ENCODE measurements at places on chromosomes 3 and 15.

GRCh38 chr15:66178531-66178910 lies 75.0 kb downstream of the MEGF11 start:
- no peak for DNase-seq

DNA sequence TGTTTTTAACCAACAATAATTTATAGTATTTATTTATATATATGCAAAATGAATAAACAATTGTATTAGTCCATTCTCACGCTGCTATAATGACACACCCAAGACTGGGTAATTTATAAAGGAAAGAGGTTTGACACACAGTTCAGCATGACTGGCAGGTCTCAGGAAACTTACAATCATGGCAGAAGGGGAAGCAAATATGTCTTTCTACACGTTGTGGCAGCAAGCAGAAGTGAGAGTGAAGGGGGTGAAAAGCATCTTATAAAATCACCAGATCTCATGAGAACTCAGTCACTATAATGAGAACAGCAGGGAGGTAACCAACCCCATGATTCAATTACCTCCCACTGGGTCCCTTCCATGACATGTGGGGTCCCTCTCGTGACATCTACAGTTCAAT lies 162.8 kb upstream of the SLITRK3 start:
- no peak for DNase-seq

DNA sequence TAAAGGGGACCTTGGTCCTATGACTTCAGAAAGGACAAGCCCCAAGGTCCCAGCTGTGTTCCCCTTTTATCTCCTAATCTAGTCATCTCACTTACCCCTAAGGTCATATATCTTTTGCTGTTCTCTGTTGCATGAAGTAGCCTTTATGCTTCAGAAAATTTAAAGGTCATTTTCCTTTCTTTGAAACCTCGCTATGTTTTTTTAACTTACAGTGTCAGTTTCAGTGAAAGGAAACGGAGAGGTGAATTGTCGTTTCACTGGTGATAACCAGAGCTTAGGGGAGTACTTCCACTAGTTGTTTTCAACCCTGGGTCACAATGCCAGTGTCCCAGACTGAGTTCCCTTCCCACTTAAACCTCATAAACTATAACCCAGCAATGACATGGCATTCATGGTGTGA lies 357.4 kb downstream of the GAP43 start:
- no peak for DNase-seq

DNA sequence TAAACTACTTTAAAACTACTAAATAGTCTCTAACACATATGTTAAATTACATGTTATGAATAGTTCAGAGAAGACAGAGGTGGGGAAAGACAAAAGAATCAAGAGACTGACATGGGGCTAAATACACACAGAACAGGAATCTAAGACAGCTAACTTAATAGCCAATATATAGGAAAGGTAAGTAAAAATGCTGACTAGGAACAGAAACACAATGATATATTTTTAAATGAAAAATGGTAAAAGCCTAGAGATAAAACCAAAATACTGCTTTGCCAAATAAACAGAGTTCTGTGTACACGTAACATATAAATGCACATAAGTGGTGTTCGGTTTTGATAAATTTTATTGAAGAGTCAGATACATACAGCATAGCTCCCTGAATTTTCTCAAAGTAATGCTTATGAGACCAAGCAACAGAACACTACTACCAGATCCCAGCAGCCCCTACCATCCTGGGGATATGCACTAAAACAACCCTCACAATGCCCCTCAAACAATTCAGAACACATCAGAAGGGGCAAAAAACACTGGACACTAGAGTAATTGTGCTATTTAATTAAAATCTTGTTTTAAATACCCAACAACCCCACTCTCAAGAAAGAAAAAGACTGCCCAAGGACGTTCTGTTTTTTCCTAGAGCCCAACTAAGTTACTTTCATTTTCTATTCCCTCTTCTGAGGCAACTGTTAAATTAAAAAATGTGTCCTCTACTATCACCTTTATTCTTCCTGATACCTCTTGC lies 121.1 kb downstream of the ADAM10 start:
- DNase-seq = no peak

- DNase-seq = peak; percentile 39
Measured at GRCh38 chr3:177385831-177386301, 188.6 kb upstream of the TBL1XR1 start.

GRCh38 chr3:39267631-39268548 lies 11.9 kb downstream of the CX3CR1 start:
- DNase-seq = no peak

- DNase-seq = peak; percentile 35
Measured at GRCh38 chr3:63791974-63792373, 27.1 kb upstream of the C3orf49 start.

- no peak for DNase-seq
Measured at GRCh38 chr15:74788683-74789151, 6.8 kb downstream of the CSK start.

DNA sequence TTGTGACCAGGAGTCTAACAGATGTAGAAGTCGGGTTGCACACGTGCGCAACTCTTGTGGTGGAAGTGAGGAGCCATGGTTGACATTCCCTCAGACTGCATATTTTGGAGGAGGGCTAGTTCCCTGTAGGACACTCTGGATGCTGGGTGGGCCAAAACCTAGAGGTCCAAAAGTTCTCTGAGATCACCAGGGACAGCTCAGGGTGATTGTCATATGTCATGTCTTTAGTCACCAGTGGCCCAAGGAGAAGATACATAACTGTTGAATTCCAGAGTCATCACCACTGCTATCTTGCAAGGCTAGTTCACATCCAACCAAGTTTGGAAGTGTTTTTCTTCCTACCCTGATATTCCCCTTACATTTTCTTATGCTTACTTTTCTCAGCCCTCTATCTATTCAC lies 95.2 kb upstream of the C3orf80 start:
- no peak for DNase-seq

DNA sequence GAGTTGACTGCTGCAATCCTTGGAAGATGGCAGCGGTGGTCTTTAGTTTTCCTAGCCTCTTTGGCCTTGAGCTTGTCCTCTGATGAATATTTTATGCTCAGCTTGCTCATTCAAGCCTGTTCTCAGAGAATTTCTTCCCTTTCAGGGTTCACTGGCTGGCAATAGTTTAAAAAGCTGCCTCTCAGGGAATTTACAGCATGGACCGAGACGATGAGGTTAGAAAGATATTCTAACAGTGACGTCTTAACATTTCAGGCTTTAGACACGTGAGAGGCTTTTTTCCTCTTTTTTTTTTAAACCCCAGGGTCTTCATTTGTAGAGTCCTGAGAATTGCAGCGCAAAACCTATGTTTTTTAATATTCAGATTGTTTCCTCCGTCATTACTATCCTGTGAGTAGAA lies 120.3 kb upstream of the CLSTN2 start:
- no peak for DNase-seq

DNA sequence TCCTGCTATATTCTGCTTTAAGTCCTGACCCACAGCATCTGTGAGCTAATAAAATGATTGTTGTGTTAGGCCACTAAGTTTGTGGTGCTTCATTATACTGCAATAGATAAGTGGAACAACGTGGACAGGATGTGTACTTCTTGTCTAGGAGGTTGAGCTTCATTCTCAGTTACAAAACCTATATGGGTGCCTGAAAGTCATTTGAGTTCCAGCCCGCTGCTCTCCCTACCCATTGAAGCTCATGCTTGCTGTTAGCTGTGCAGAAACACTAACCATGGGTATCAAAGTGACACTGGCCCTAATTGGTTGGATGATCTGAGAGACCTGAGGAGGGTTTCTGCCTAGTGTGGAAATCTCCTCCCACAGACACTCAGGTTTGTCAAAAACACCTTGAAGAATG lies 357.2 kb downstream of the PDCD6IP start:
- DNase-seq = no peak

GRCh38 chr3:32865383-32865782 lies 47.6 kb downstream of the TRIM71 start:
- peak; percentile 71 for DNase-seq

- no peak for DNase-seq
Measured at GRCh38 chr15:30924353-30924752, 20.6 kb downstream of the FAN1 start.

- no peak for DNase-seq
Measured at GRCh38 chr15:55224892-55225291, 28.2 kb upstream of the RSL24D1 start.

GRCh38 chr3:112560307-112560706 lies 1.5 kb downstream of the ATG3 start:
- no peak for DNase-seq

GRCh38 chr15:50066202-50066601 lies 52.8 kb downstream of the ATP8B4 start:
- DNase-seq = peak; percentile 44

- no peak for DNase-seq
Measured at GRCh38 chr15:90970274-90970673, 15.6 kb downstream of the RCCD1 start.

DNA sequence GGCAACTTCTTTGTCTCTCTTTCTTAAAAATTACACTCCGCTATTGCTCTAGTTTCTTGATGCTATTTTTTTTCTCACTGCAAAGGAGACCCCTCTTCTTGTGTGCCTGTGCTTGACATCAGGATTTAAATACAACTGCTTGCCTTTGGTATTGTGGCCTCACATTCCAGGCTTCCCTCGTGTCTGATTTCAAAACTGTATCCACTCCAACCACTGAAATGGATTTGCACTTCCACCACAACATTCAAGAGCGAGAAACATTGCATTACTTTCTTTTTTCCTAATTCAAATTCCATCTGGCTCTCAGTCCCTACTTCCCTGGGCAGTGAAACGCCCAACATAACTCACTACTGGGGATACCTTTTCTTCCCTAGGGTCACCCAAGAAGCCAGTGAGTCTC lies 50.4 kb upstream of the PXYLP1 start:
- DNase-seq = no peak

DNA sequence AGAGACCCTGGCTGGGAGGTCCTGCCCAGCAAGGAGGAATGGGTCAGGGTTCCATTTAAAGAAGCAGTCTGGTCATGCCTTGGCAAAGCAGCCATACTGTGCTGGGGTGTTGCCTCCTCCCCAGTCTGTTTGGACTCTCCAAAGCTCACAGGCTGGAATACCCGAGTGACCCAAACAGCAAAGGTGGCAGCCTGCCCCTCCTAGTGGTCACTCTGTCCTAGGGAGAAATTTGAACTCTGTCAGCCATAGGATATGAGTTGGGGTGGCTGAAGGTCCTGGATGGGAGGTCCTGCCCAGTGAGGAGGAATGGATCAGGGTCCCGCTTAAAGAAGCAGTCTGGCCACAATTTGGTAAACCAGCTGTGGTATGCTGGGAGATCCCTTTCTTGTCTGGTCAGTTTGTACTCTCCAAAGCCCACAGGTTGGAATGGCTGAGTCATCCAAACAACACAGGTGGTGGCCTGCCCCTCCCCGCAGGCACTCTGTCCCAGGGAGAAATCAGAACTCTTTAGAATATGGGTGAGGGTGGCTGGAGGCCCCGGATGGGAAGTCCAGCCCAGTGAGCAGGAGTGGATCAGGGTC lies 45.0 kb downstream of the CCR1 start:
- DNase-seq = peak; percentile 92

- peak; percentile 93 for DNase-seq
Measured at GRCh38 chr3:130963878-130964277, 62.7 kb downstream of the ASTE1 start.

GRCh38 chr3:31829826-31830426 lies 151.1 kb downstream of the OSBPL10 start:
- DNase-seq = no peak

DNA sequence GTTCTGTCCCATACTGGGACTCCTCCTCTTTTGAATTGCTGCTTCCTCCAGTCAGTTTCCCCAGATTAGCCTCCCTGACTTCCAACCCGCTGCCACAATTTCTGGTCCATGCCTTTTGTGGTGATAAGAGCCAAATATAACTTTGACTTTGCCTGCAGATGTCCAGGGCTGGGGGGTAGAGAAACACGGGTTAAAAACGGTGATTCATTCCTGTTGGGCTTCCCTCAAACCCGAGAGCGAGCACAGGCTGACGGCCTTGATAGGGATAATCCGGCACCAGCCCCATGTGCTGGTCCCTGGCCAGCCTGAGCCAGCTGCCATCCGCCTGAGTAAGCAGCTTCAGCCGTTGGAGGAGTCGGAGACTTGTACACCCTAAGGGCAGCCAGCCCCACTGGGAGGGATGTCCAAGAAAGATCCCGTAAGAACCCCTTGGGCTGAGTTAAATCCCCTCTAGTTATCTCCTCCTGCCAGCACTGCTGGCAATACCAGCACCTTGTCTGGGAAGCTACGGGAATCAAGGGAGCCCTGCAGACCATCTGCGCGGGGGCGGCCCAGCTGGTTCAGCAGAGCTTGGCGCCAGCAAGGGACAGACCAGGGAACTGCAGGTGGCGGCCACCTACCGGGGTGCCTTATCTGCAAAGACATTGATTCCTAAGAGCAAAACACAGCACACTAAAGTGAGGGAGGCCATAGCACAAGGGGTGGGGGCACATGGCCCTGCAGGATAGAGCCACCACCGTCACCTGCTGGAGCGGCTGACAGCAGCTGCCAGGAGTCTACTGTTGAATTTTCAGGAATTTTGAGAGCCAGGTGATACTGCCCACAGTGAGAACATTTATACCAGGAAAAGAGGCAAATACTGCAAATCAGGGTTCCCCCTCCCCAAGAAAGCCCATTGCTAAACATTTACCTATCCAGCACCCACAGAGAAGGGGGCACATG lies 18.1 kb downstream of the CSPG4 start:
- peak; percentile 81 for DNase-seq

- DNase-seq = no peak
Measured at GRCh38 chr3:127698691-127699415, 26.1 kb downstream of the ABTB1 start.

DNA sequence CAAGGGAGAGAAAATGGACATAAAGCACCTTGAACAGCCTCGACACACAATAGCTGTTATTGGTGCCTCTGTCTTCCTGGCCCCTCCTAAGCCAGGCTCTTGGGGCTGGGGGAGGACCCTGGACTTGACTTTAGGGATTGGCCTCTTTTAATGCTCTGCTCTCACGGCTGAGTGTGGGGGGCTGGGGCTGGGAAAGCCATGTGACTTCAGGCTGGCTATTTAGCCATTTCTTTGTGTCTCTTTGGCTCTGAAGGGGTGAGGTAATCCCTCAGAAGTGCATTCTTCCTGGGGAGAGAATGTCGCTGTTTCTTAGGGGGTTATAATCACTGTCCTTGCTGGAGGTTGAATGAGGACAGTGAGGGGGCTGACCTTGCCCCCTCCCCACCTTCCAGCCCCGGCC lies 26.2 kb downstream of the MAGEF1 start:
- no peak for DNase-seq

DNA sequence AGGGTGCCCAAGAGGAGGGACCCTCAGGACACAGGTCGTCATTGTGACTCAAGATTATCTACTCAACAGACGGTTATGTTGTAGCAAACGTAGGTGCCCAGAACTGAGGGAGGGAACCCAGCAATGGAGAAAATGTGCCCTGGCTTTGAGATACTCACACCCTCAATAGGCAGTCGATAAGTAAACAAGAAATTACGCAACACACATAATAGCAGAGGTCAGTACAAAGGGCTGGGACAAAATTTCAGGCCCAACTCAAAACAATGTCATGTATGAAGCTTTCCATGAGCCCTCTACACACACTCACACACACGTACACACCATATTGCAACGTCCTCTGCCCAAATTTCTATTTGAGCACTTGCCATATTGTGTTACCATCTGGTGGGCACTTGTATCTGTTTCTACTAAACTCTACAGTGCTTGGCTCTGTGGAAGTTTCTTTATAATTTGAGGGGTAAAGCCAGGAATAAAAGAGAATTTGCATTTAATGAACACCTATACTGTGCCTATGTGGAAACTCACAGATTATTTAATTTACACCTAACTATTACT lies 114.6 kb upstream of the TRIM42 start:
- DNase-seq = no peak

All from PC-3 (cell line).